Mesenchymal stem cell (in vitro differentiated cells and primary cell): ENCODE measurements at places on chromosomes 2 and 18.
A peak's percentile ranks its signal among the peaks of the same experiment; 100 is the strongest.

GRCh38 chr2:32284321-32284720 is 6.6 kb downstream of the YIPF4 start:
- peak; percentile 65 for DNase-seq

DNA sequence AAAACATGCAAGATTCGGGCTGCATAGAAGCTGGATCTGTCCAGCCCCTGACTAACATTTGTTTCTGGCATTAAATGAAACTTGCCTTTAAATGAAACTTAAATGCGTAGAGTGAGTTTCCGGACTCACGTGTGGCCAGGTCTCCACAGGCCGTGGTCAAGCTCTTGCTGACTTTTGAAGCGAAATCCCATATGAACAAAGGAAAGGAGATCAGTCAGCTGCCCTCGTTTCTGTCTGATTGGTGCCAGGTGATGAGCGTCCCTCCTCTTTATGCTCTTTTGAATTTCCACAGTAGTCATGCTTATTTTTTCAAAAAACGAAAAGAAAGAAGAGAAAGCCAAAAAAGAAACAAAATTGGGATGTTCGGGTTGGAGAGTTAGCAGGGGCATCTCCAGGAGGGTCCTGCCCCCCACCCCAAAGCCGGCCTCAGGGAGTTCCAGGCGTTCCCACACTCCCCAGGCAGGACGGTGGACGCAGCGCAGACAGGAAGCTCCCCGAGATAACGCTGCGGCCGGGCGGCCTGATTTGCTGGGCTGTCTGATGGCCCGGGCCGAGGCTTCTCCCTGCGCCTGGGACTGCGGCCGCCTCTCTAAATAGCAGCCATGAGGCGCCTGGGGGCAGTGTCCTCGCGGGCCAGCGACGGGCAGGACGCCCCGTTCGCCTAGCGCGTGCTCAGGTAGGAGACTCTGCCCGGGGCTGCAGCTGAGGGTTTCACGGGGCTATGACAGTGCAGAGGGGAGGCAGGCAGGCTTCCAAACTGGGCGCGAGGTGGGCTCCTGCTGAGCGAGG is at the start of gene COLEC11:
Gene COLEC11, plus strand, starts transcription at position 620 of the 789 bp plus-strand sequence. CDS start 9,229 bp downstream, outside the sequence.
- DNase-seq: peak; percentile 48

- DNase-seq: peak; percentile 51
Observed at GRCh38 chr2:222024932-222025880, 273.6 kb downstream of the PAX3 start.

GRCh38 chr2:213233438-213234330 is 50.6 kb upstream of the SPAG16 start:
- DNase-seq: no peak

GRCh38 chr2:227782804-227783203 is 30.8 kb upstream of the CCL20 start:
- DNase-seq: no peak

- peak; percentile 74 for DNase-seq
Observed at GRCh38 chr2:189407281-189408209, 33.7 kb upstream of the WDR75 start.

GRCh38 chr18:74092922-74093321 is 54.7 kb downstream of the FBXO15 start:
- no peak for DNase-seq

DNA sequence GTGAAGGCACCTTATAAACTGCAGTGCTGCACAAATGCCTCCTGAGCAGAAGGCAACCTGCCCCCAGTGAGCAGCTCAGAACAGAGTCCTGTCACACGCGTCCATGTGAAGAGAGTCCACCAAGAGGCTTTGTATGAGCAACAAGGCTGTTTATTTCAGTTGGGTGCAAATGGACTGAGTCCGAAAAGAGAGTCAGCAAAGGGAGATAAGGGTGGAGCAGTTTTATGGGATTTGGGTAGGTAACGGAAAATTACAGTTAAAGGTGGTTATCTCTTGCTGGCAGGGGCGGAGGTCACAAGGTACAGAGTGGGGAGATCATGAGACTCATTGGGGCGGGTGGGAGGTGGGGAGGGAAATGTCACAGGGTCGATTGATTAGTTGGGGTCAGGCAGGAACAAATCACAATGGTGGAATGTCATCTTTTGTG is 53.4 kb upstream of the RALBP1 start:
- no peak for DNase-seq

- DNase-seq: no peak
Observed at GRCh38 chr2:238296638-238297457, 8.4 kb upstream of the PER2 start.

- DNase-seq: no peak
Observed at GRCh38 chr2:198966269-198966668, 491.5 kb downstream of the SATB2 start.

- no peak for DNase-seq
Observed at GRCh38 chr2:79131687-79132086, 11.4 kb downstream of the REG1A start.

DNA sequence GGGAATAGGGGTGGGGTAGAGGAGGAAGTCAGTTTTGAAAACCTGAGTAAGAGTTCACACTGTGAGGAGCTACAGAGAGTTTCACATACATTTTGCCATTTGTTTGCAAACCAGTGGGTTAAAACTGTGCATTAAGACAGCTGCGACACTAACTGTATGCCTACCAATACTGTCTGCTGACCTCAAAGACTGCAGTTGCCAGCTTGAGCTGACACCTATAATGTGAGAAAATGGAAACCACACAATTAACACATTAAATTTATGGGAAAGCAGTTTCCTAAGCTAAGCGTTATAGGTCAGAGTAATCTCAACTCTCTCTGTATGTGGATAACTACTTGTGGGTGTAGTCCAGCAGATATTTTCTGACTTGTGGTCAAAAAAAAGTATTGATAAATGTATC is 756.6 kb upstream of the GCFC2 start:
- no peak for DNase-seq

- no peak for DNase-seq
Observed at GRCh38 chr18:68482815-68483214, 232.1 kb downstream of the TMX3 start.

DNA sequence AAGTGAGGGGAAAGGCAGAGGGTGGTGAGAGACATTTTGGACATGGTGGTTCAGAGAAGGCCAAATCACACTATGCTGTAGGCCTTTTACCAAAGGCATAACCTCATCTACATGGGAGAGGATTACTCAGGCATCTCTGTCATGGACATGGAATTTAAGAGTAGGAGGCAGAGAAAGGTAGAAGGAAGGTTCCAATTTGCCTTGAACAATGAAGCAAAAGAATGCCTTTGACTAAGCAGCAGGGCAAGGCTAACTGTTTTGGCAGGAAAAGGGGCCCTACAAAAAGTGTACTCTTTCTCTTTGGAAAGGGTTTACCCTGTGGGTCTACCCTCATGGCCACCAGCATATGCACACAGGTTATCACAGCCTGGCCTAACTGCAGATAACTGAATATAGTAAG is 45.6 kb upstream of the RNU4ATAC start:
- DNase-seq: no peak

- DNase-seq: no peak
Observed at GRCh38 chr18:13608791-13609532, 117.4 kb downstream of the FAM210A start.

- no peak for DNase-seq
Observed at GRCh38 chr18:42850174-42851083, 265.1 kb downstream of the RIT2 start.

- no peak for DNase-seq
Observed at GRCh38 chr2:118932949-118933348, 9.0 kb upstream of the MARCO start.

DNA sequence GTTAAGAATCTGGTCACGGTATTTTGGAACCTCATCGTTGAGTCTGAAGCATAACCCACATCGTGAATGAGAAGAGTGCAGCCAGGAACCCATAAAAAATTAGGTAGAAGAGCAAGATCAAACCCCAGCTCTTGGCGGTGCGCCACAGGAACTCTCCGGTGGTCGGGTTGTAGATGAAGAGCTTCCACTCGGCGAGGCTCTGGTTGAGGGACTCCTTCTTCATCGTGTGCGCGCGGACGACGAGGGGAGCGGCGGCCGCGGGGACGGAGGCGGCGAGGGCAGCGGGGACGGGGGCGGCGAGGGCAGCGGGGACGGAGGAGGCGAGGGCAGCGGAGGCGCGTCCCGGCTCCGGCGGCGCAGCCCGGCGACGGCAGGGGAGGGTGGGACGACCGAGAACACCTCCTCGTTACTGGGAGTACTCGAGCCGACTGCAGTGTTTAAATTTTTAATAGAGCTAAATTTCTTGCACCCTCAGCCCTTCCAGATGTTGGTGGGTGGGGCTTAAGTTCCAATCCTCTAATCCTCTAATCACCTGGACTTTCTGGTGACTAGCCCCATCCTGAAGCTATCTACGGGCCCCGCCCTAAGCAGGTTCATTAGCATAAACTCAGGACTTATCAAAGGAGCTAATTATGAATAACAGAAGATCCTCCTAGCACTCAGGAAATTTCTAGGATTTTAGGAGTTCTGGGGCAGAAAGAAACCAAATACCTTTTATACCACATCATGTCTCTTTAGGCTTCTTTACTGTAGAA is 20.4 kb upstream of the PAPOLG start:
- DNase-seq: no peak
